ENCODE measurements at places on chromosomes 11 and 22.

DNA sequence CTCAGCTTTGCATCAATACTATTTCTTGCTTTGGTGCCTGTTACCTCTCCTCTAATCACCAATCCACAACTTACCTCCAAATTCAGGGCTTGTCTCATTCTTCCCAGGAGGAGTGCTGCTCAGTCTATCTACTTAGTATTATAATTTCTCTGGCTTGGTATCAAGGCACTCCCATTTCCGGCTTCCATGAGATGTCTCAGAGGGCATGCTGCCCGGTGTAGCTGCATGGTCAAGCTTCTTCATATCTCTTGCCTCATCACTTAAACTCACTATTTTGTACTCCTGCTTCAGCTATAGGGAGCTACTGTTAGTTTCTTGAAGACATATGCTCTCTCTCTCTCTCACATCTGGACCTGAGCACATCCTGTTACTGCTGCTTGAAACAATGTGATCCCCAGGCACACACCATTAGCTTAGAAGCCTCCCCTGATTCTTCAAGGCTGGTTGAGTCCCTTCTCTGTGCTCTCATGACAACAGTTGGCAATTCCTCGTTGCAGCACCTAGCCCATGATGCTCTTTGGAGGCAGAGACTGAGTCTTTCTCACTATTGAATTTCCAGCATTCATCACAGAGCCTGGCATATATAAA is 182.8 kb upstream of the SYN3 start:
- DNase-seq = no peak

- DNase-seq = no peak
These were observed 251.8 kb upstream of the KIRREL3 start for GRCh38 chr11:127252321-127252720.

- DNase-seq = no peak
These were observed 79.6 kb downstream of the GRK3 start for GRCh38 chr22:25644122-25644521.

DNA sequence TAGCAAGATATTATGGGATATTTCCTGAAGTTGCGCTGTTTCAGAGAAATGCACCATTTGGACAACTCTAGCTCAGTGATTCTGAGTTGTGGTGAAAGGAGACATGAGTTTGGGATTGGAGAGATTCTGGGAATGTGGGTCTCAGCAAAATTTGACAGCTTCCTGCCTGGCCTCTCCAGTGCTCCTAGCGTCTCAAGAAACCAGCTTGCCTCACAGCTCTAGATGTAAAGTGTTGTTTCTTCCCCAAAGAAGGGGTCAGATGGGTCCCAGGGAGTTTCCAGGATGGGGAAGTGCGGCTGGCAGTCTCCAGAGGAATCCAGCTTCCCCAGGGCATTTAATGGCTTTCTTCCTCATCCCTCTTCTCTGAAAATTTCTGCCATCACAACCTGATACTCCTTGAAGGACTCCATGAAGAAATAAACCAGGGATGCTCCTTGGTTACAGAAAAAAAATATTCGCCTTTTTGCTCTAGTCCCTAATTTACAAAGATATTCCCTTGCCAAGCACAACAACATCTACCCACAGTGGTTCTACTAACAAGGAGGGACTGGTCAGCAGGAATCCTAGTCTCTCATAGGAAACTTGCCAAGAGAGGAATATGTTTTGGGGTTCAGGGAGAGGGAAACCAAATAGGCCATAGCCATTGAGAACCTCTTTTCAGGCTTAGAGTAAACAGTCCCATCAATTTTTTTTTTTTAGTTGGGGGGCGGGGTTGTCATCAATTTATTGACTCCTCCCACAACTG is 185.4 kb upstream of the E2F8 start:
- DNase-seq = no peak

GRCh38 chr22:45477366-45478107 is 25.1 kb upstream of the FBLN1 start:
- no peak for DNase-seq

DNA sequence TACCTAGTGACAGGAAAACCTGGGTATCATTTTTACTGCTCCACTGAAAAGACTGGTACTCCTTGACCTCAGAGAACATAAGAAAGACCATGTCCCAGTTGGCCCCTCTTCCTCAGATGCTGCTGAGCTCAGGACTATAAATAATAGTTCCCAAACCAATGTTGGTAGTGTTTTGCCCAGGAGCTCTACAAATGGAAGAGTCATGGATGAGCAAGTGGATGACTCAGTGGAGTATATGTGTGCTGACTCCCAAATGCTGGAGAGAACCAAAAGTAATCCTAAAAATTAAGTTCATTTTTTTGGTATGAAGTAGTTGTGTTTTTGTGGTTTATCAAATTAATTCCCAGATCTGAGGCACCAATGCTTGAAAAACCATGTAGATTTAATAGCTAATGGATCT is 482.0 kb downstream of the KCNA4 start:
- DNase-seq = no peak

GRCh38 chr11:59556115-59556916 is 45.0 kb downstream of the OR4D9 start:
- peak; percentile 82 for DNase-seq

GRCh38 chr22:32815943-32816342 is 14.4 kb downstream of the TIMP3 start:
- DNase-seq = no peak

GRCh38 chr11:36427876-36428275 is 82.2 kb downstream of the TRAF6 start:
- DNase-seq = no peak

- no peak for DNase-seq
These were observed at the start of gene FGF3 for GRCh38 chr11:69818603-69819441. Gene FGF3, minus strand, starts transcription at chr11:69819416. Its CDS starts 483 bp downstream, at chr11:69818933.

DNA sequence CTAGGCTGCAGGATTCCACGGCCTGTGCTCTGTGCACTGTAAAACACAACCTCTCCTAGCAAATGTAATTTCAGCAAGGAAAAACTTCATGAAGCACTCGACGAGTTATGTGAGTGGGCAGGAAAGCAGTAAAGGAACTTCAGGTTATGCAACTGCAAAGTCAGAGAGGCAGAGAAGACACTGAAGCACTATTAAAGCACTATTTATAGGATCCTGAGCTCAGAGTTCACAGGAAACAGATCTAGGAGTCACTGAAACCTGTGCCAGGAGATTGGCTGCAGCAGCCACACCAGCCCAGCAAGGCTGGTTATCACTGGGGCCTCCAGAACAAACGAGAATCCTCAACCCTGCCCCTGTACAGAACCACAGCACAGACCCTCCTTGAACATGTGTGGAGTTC is 2.5 kb downstream of the SMIM35 start:
- no peak for DNase-seq

DNA sequence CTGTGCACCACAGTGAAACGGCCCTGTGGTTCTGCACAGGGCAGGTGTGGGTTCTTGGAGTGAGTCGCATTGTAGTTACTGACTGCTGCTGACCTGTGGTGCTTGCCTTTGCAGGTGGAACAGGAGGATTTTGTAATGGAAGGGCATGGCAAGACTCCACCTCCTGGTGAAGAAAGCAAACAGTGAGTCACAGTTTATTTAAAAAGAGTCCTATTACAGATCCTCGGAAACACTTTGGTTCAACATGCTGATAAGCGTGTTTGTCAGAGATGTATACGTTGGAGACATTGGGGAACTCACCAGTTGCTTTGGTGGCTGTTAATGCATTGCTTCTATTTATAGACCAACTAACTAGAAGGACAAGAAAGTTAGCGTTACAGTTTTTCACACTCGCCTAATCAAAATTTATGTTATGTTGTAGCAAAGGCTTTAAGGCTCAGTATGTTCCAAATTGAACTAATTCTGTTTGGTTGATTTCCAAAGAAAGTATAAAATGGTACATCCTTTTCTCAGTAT is 21.7 kb upstream of the TNRC6B start:
- DNase-seq = no peak

DNA sequence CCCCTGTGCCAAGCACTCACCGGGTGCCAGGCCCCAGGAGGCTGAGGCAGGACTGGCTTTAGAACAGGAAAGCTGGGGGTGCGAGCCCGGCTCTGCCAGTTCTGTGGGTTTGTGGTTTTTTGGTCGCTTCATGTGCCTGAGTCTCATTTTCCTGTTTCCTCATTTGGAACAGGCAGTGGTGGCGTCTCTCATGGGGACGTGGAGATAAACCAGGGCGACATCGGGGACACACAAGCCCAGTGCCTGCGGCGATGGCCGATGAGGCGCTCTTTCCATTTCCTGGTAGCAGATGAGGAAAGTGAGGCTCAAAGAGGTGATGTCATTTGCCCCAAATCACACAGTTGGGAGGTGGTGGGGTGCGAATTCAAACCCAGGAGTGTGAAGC is 20.8 kb upstream of the CHKA start:
- peak; percentile 37 for DNase-seq

DNA sequence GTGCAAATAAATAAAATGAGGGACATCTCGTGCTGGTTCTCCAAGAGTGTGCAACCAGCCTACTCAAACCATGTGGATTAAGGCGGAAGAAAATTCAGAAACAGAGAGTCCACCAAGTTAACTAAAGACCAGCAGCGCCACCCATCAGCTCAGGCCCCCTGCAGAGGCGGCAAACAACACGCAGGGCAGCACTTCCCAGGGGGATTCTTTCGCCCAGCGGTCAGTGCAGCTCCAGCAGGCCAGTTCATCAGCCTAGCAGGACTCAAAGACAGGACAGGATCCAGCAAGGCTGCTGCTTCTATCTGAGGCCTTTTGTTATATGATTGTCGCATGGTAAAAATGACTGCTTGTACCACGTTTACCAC is 51.7 kb downstream of the PACSIN2 start:
- no peak for DNase-seq

GRCh38 chr11:94449437-94449836 is 44.2 kb downstream of the MRE11 start:
- DNase-seq = no peak

DNA sequence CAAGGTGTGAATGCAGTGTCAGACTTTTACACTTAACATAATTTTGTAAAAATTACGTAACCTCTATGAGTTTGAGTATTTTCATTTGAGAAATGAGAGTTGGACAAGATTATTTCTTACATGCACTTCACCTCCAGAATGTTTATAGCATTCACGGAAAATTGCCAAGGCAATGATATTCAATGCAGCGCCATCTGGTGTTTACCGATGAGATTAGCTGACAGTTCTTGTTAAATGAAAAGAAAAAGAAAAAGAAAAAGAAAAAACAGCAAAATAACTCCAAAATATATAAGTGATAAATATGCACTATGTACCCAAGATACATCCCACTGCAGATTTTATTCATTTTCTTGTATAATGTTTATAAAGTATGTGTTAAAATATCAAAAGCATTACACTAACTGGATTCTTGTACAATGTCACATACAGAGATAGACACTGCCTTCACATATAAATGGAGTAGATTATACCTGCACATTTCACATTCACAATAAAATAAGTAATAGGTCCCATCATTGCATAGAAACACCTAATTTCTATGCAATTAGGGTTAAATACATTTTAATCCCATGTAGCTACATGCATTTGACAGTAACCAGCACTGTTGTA is 976.3 kb upstream of the FAT3 start:
- DNase-seq = peak; percentile 74

DNA sequence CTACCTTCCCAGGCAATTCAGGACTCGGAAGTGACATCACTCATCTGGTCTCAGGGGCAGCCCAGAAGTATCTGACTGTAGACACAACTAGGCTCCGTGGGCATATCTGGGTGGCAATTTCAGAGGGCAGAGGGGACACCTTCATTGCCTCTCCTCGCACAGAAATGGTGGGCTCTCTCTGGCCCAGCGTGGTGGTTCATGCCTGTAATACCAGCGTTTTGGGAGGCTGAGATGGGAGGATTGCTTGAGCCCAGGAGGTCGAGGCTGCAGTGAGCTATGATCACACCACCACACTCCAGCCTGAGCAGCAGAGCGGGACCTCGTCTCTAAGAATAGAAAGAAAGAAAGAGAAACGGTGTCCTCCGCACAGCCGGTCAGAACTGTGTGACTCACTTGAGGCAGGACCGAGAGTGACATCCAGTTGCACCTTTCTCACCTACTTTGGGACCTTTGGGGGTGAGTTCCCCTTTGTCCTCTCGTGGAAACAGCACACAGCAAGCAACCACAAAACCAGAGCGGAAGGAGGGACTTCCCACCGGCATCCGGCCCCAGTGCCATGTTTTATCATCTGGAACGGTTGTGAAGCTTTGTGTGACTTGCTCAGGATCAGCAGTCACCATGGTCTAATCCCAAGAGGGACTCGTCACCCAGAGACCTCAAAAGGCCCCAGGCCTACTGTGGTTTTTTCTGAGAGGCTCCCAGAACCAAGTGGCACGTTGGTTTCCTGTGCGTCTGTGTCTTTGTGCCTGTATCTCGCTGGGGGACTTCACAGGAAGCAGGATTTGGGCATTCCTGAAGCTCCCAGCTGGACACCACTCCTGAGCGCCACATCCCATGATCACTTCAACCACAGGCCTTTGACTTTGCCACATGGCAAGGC is 38.4 kb upstream of the EMID1 start:
- no peak for DNase-seq

DNA sequence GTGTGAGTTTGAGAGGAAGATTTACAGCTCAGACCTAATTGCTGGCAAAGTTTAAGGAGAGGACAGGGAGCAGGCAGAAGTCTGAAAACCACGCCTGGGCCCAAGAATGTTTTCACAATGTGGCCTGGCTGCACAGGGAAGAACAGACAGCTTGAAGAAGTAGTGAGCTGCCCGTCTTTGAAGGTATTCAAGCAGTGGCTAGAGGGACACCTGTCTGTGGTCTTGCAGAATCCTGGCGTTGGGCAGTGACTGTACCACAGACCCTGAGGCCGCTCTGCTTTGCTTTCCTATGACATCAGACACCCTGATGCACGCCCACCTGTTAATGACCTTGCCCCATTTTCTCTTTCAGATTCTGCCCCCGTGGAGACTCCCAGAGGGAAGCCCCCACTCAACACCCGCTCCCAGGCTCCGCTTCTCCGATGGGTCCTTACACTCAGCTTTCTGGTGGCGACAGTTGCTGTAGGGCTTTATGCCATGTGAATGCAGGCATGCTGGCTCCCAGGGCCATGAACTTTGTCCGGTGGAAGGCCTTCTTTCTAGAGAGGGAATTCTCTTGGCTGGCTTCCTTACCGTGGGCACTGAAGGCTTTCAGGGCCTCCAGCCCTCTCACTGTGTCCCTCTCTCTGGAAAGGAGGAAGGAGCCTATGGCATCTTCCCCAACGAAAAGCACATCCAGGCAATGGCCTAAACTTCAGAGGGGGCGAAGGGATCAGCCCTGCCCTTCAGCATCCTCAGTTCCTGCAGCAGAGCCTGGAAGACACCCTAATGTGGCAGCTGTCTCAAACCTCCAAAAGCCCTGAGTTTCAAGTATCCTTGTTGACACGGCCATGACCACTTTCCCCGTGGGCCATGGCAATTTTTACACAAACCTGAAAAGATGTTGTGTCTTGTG is 6.6 kb upstream of the MCM5 start:
- no peak for DNase-seq

DNA sequence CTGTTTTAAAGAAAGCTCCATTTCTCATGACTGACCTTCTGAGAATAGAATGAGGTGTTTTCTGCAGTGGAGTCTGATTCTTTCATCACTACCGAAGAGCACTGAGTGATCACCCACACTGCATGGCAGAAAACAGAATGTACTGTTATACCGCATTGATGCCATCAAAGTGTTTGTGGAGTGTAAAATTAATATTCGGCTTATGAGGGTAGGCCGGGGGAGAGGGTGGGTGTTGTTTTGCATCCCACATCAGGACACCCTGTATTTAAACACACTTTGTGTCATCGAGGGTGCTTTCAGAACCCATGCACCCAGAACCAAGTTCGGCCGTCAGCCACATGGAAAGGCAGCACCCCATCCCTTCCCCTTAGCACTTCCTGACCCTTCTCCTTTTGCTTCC is 41.3 kb upstream of the ETS1 start:
- no peak for DNase-seq

Measured in NCI-H446 (cell line).